ENCODE measurements at places on chromosomes 5 and 9.

- no peak for DNase-seq
Measured at GRCh38 chr5:73284220-73284795, 111.3 kb downstream of the TMEM174 start.

- no peak for DNase-seq
Measured at GRCh38 chr9:135487281-135488012, 7.9 kb downstream of the PPP1R26 start.

DNA sequence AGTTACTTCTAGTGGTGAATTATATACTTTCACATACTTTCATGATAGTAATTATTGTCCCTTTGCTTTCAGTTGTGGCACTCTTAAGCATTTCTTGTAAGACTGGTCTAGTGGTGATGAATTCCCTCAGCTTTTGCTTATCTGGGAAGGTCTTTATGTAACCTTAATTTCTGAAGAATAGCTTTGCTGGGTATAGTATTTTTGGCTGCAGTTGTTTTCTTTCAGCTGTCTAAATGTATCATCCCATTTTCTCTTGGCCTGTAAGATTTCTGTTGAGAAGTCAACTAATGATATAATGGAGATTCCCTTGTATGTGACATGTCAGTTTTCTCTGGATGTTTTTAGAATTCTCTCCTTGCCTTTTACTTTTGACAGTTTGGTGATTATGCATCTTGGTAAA, 41.0 kb downstream of the TMEM38B start:
- DNase-seq = no peak

DNA sequence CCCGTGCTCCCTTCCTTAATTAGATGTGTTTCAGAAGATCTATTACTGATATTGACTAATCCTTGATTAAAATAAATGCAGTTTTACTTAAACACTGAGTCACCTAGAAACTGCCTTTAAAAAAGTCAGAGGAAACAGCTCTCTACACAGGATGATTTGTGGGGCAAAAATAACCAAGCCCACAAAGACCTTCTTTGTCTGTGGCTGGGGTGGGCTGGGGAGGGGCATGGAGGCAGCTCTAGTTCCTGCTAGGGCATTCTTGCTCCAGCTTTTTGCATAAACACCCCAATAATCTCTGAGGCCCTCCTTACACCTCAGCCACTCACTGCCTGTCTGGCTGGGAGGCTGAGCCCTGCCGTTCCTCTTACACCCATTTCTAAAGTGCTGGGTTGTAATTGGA, 227.6 kb upstream of the DAP start:
- no peak for DNase-seq

- no peak for DNase-seq
Measured at GRCh38 chr9:123571240-123571639, 215.2 kb downstream of the CRB2 start.

- DNase-seq = no peak
Measured at GRCh38 chr9:14923701-14924100, 13.5 kb upstream of the FREM1 start.

DNA sequence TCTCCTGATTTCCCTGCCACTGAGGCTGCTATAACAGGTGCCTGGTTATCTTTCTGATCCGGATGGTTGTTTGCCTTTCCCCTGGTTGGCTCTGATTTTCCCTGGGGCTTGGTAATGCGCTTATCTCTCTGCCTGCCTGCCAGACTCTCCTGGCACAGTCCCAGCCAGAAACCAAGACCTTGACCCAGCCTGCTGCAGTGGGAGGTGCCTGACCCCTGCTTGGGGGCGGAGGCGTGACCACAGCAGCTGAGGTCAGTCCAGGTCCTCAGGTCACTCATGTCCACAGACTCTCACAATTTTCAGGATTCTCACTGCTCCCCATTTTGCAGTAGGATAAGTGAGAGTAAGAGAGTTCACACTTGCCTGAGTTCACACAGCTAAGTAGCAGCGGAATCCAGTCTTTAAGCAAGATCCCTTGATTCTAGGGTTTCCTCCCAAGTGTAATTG, 24.4 kb upstream of the SYNPO start:
- no peak for DNase-seq

DNA sequence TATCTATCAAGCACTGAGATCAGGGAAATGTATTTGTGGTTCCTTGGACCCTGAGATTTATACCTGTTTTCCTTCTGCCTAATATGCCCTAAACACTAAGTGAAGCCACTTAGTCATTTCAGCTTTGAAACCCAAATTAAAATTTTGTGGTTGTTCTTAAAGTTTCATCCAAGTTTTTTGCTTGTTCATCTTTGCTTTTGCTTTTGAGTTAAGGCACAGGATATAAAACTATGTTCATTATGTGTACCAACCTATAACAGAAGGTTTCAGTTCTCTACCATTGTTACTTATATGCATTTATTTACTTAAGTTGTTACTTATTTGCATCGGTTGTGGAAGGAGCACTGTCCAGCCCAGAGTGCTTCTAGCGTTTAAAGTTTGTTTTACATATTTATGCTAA, 382.3 kb downstream of the PTPRD start:
- no peak for DNase-seq

- no peak for DNase-seq
Measured at GRCh38 chr9:80932181-80932580, 757.2 kb downstream of the TLE1 start.

GRCh38 chr5:157473383-157474320, 13.6 kb downstream of the NIPAL4 start:
- DNase-seq = no peak

DNA sequence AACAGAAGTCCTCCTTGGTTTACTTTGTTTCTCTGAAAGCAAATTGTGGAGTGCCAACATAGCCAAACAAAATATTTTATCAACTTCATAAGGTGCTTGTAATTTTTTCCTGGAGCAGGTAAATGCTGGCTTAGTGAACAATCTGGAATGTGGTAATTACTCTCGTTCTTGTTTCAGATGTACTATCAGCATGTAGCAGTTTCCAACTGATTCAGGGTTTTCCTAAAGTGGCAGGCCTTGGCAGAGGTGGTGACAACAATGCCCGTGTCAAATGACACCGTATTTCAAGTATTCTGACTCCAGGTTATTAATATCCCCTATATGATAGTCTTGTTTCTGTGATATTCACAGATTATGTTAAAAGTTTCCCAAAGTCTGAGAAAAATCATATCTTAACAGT, 1.2 kb downstream of the C9orf72 start:
- no peak for DNase-seq

- no peak for DNase-seq
Measured at GRCh38 chr9:14084867-14085266, 229.1 kb downstream of the NFIB start.

DNA sequence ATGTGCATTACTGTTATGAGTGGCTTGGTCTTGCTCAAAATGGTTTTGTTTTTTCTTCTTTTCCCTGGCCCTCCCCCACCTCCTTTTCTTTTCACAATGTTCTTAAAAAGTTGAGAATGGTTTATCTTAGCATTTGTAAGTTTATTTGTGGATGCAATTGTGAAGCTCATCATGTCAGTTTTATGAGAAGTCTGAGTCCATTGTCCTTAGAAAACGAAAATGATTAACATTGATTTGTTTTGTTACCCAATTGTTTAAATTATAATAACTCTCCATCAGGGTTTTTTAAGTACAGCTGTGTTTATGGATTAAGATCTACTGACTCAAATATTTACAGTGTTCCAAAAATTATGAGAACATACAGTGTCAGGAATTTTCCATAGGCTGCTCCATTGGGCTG, 511.3 kb upstream of the PAPPA start:
- DNase-seq = no peak

DNA sequence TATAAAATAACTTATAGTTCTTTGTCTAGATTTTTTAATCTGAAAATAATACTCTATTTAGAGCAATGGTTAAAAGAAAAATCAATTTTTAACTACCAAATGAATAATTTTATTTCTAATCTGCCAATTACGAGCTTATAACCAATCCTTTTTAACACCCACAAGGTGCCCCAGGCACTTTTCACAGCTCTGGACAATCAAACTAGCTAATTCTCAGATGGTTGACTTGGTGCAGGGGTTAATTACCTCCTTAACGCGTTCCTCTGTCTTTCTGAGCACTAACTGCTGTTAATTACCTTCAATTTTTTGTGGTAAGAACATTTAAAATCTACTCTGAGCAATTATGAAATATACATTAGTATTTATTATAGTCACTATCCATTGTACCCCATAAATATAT, 109.6 kb upstream of the PJA2 start:
- DNase-seq = no peak

DNA sequence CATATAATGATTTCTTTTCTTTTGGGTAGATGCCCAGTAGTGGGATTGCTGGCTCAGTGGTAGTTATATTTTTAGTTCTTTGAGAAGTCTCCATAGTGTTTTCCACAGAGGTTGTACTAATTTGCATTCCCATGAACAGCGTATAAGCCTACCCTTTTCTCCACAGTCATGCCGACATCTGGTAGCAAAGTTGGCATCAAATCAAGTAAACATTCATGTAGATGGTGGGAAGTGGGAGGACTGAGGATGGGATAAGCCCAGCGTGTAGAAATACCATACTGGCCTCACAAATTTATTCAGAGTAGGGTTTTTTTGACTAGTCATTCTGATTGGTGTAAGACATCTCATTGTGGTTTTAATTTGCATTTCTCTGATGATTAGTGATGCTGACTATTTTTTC, 115.4 kb downstream of the EGFLAM start:
- no peak for DNase-seq

DNA sequence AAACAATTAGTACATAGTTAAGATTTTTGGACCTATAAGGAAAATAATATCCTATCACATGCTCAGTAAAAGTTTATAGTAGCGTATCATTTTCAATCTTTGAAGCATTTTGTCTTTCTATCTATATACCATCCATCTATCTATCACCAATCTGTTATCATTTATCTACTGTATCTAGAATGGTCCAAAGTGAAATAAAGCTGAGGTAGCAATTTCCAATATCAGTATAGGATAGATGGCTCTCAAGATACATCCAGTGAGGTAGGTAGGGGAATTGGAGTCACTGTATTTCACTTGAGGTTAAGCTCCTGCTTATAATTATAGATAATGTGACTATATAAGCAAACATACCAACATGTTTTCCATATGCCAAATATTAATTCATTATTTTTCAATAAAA, 889.1 kb upstream of the CTNND2 start:
- no peak for DNase-seq

DNA sequence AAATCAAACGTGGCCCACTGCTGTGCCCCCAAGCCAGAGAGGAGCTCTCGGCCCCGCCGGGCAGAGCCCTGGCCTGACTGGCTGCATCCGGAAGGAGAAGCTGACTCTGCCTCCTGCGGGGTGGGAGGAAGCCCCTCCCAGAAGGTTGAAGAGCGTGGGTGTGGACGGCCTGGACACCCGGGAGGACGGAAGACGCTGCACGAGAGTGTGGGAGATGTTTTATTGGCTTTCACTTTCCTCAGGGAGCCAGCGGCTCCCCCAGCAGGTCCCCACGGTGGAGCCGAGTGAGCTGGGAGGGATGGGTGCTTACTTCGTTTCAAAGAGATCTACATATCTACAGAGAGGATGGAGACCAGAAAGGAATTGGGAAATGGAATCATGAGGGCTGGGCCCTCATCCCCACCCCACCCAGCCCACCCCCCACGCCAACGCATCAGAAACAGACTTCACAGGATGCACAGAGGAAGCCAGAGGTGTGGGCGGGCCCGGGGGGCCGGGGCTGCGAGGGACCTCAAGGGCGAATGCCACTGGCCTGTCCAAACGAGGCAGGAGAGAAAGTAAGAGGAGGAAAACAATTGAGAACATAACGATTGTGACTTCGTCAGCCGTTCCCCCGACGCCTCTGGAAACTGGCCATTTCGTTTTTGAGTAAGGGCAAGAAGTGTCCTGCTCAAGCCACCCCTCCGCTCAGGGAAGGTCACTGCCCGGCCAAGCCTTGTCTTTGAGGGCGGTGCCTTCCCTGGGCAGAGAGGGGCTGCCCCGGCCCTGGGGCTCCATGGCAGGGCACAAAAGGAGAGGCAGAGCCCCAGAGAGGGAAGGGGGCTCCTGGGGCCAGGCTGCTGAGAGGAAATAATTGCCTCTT, 32.1 kb downstream of the FAM163B start:
- no peak for DNase-seq

GRCh38 chr5:139930406-139930805, 112.7 kb downstream of the NRG2 start:
- no peak for DNase-seq

DNA sequence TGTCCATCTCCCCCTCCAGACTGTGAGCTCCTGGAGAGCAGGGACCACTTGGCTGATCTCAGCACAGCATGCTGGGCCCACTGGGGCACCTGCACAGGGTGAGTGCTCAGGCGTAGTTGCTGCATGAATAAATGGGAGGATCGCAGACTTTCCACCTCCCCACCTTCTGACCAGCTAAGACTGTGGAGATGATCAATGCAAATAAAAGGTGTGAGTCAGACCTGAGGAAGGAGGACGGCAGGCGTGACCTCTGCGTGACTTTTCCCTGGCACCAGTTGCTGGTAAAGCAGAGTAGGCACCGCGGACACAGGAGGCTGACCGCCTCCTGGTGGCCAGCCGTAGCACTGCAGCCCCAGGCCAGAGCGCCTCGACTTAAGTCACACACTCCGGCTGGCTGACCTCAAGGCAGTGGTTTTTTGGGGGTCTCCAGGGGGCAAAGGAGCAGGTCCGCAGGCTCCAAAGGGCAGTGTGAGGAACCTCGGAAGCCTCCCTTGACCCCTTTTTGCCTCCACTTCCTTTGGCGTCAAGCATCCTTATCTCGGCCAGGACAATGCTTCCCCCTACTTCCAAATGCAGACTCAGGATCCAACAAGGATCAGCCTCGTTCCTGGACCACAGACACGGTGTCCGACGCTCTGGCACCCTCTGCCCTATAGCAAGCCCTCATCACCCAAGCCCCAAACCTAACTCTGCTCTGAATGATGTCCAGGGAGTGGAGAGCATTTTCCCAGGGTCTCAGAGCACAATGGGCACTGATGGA, 12.7 kb upstream of the TDRD7 start:
- peak; percentile 53 for DNase-seq

GRCh38 chr9:106816524-106816923, 46.4 kb upstream of the ZNF462 start:
- no peak for DNase-seq

Measured in activated T-cell treated with anti-CD3 and anti-CD28 coated beads for 1 hour (primary cell).